ENCODE measurements at places on chromosomes 1 and 21.

- peak; percentile 66 for DNase-seq
Observed at GRCh38 chr1:93607814-93608186, 73.8 kb downstream of the BCAR3 start.

- no peak for DNase-seq
Observed at GRCh38 chr21:17742181-17742580, 77.0 kb downstream of the C21orf91 start.

GRCh38 chr1:68808351-68808750 lies 311.5 kb upstream of the DEPDC1 start:
- no peak for DNase-seq

- no peak for DNase-seq
Observed at GRCh38 chr1:179083533-179083932, 1.7 kb downstream of the TOR3A start.

- no peak for DNase-seq
Observed at GRCh38 chr1:6360517-6361070, 33.0 kb downstream of the ACOT7 start.

GRCh38 chr1:19424651-19425570 lies 60.4 kb downstream of the CAPZB start:
- no peak for DNase-seq

- no peak for DNase-seq
Observed at GRCh38 chr1:231931146-231931545, 304.6 kb downstream of the DISC1 start.

DNA sequence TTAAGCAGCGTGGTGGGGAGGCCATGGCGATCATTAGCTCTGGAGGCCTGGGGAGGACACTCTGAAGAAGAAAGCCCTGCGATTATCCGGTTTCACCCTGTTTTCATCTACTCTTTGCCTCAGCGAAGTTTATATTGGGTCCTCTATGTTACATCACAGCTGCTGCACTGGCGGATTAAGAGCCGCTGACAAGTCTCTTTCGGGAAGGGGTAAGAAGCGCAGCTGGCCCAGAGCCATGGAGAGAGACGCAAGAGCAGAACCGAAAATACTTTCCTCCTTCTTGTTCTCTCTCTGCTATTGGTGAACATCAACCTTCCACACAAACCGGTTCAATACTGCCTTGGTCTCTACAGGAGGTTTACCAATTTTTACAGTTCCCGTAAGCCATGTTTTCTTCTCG lies 291.5 kb downstream of the FAM72C start:
- no peak for DNase-seq

GRCh38 chr1:12478612-12478985 lies 139.4 kb downstream of the DHRS3 start:
- DNase-seq = no peak

DNA sequence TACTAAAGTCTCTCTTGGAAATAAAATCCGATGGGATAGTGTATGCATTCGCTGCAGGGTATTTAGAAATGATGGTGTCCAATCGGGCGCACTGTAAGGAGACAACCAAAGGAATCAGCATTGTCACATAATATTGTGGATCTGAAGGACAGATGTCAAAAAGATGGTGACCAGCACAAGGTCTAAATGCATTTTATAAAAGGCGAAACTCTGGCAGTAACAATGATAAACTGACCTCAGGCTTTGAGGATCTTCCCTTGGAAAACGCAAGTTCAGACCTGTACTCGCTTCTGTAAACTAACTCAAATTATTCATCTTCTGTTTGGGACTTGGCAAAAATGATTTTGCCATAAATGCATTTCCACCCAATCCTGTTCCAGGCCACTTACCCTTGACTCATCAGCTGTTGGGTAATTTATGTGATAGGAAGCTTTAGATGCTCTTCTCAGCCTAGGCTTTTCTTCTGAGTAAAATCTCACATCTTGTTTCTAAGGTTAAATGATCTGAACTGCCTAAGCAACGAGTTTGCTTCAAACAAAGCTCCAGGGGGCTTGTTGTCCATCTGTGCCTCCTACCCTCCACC lies 33.8 kb downstream of the STPG1 start:
- DNase-seq = no peak

DNA sequence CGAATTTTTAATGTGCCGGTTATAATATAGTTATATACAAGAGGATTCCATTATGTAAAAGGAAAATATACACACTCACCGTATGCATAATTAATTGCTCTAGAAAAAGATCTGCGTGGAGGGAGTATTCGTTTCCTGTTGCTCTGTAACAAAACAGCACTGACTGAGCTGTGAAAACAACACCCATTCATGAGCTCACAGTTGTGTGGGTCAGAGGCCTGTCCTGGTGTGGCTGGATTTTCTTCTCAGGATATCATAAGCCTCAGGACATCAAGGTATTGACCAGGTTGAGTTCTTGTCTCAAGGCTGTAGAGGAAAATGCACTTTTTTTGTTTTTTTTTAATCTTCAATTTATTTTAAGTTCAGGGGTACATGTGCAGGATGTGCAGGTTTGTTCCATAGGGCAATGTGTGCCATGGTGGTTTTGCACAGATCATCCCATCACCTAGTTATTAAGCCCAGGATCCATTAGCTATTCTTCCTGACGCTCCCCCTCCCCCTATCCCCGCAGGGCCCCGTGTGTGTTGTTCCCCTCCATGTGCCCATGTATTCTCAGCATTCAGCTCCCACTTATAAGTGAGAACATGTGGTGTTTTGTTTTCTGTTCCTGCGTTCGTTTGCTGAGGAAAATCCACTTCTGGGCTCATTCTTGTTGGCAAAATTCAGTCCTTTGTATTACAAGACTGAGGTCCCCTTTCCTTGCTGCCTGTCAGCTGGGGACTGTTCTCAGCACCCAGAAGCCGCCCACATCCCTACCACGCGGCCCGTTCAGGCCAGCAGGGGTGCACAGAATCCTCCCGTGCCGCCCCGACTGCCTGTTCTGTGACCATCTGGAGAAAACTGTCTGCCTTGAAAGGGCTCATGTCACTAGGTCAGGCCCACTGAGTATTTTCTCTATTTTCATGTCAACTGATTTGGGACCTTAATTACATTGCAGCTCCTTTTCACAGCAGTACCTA lies 87.4 kb upstream of the ERRFI1 start:
- DNase-seq = no peak

GRCh38 chr1:86887479-86888162 lies 26.3 kb downstream of the SELENOF start:
- DNase-seq = no peak

DNA sequence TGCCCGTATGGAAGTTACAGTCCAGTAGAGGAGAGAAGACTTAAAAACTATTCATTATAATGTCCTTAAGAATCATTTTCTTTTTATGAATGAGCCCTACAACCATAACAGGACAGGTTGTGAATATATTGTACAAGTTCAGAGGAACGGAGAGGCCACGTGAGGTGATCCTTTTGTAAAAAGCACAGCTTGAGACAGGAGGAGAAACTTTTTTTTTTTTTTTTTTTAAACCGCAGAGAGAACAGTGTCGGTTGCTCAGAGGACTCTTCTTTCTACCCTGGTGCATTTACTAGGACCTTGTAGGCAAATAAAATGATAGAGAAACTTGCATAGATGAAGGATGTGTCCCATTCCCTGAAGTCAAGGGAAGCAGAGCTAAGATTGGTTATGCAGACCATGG lies 32.1 kb downstream of the DYRK1A start:
- DNase-seq = no peak

DNA sequence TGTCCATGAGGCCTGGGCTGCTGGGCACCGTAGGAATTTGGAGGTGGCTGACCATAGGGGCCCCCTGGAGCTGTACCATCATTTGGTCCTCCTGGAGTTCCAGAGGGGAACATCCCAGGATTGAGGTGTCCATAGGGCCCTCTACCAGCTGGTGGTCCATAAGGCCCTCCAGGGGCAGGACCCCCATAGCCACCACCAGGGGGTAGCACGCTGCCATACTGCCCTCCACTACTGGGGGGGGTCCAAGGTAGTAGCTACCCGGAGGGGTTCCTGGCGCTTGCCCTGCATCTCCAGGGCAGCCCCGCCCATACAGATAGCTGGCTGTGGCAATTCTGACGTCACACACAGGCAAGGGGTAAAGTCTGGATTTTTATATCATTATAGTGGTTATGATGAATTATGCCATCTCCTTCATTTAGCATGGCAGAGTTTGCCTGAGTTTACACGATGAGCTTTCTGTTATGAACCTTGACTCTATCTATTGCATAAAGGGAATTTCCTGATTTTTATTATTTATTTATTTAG lies 13.2 kb downstream of the MDM4 start:
- DNase-seq = no peak

GRCh38 chr1:16109571-16109970 lies 36.1 kb upstream of the FAM131C start:
- DNase-seq = no peak

- no peak for DNase-seq
Observed at GRCh38 chr1:104745875-104746274, 996.2 kb downstream of the AMY1C start.

- no peak for DNase-seq
Observed at GRCh38 chr21:37435711-37436110, 69.1 kb downstream of the DYRK1A start.

- DNase-seq = no peak
Observed at GRCh38 chr21:38490411-38491020, 7.8 kb downstream of the ERG start.

- DNase-seq = no peak
Observed at GRCh38 chr1:30106125-30106524, 617.3 kb downstream of the MATN1 start.

Measured in stimulated activated CD4-positive, alpha-beta T cell treated with anti-CD3 and anti-CD28 coated beads, Interleukin-15, amount 100 ng/mL, for 48 hours (primary cell).